ENCODE measurements at places on chromosomes 4 and X.
A peak's percentile ranks its signal among the peaks of the same experiment; 100 is the strongest.

- DNase-seq = no peak
Measured at GRCh38 chr4:165011403-165011802, 20.4 kb upstream of the TRIM60 start.

DNA sequence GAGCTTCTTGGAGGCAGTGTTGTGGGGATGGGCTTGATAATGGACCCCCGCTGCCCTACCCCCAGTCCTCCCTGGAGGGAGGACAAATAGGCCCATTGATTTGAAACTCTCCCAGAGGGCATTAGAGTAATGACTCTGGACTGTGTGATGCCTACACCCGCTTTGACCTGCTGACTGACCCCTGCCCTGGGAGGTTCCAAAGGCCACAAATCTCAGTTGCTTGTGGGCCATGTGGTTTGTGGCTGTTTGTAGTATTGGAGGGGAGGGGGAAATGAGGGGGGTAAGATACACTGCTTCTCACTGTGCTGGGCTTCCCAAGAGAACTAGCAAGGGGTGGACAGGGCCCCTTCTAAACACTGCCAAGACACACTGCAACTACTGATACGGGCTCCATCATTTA is 27.6 kb upstream of the BCORL1 start:
- DNase-seq = no peak

DNA sequence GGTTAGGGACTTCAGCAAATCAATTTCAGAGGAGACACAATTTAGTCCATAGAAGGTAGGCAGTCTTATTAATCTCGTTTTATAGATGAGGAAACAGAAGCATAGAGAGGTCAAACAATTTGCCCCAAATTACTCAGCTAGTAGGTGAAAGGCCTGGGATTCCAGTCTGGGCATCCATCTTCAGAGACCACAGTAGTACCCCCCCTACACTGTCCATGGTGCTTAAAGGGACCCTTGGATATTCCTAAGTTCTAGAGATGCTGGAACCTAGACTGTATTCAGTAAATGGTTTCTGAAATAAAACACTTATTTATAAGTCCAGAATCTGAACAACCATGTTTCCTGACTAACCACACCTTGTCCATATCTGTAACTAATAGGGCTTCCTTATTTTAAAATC is 174.8 kb downstream of the CEP135 start:
- no peak for DNase-seq

GRCh38 chrX:64188901-64189300 is 16.6 kb downstream of the AMER1 start:
- no peak for DNase-seq

DNA sequence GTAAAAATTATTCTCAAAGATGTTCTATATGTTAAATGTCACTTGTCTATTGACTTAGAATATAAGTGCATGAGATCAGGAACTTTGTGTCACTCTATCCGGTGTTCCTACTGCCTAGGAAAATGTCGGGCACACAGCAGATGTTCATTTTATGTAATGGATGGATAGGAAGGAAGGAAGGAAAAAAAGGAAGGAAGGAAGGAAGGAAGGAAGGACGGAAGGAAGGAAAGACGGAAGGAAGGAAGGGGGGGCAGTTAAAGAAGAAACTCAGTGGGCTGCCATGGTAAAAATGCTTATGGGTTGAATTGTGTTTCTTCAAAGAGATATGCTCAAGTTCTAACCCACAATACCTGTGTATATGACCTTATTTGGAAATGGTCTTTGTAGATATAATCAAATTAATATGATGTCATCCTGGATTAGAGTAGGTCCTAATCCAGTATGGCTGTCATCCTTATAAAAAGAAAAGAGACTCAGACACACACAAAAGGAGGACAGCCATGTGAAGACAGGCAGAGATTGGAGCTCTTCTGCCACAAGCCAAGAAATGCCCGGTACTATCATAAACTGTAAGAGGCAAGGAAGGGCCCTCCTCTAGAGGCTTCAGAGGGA is 86.3 kb downstream of the COL25A1 start:
- DNase-seq = no peak

GRCh38 chr4:81678801-81679200 is 207.1 kb upstream of the RASGEF1B start:
- no peak for DNase-seq

GRCh38 chr4:113049421-113050370 is at the start of gene ANK2:
Gene ANK2 (plus strand): TSS chr4:113049653. CDS start chr4:113049729, 76 bp downstream.
- DNase-seq = peak; percentile 22

GRCh38 chrX:9788911-9789310 is 2.7 kb downstream of the SHROOM2 start:
- DNase-seq = no peak

DNA sequence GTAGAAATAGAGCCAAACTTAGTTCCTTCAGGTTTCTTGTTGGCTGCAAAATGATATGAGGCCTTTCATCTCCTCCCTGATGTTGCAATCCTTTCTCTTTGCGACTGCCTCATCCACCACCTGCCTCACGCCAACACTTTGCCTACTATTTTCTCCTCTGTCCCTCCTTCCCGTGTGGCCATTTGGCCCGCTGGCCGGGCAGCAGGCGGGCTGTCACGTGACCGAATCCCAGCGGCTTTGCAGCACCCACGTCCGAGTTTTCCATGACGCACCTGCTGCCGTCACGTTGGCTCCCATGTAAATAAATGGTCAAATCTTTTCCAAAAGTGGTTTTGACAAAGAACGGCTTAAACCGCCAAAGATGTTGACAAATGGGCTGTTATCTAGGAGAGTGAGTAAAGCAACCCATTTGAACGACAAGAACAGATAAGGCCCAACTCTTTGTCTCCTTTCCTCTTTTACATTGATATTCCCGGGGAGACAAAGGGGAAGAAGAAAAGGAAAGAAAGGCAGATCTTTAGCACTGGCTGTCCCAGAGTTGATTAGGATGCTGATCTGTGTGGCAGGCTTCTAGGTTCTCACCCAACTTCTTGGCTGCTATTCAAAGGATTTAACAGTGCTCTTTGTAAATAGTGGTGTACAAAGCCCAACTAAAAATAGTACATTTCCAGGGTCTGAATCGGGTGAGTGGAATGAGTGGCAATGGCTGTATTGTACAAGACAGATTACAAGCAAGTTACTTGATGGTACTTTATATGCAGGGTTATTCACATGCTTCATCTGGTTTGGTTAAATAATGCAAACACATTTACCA is 174.2 kb upstream of the JADE1 start:
- DNase-seq = peak; percentile 37

DNA sequence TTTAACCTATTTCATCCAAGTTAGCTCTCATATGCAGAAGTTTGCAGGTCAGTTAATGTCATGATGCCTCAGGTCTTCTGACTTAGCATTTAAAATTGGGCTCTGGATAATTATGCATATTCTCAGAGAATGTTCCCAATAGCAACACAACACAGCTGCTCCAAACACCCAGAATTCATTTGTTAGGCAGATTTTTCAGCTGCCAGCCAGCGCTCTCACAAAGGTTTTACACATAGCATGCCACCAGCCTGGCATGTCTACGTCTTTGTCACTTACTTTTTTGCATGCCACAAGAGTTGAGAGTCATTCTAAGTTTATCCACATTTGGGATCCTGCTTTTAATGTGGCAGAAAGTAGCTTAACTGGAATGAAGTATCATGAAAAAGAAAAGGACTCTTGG is 84.8 kb downstream of the LIMCH1 start:
- DNase-seq = no peak

DNA sequence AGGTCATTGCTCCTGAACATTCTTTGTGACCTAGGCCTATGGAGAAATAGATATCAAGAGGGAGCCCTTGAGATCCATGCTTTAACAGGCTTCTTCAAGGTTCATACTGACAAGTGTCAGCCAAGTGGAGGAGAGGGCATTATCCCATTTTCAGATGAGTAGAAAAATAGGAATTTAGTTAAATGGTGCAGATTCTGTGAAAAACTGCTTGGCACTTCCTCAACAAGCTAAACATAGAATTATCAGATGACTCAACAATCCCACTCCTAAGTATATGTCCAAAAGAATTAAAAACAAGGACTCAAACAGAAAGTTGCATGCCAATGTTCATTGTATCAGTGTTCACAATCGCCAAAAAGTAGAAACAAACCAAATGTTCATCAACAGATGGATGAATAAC is 43.8 kb upstream of the KCNIP4 start:
- DNase-seq = no peak

GRCh38 chr4:156915221-156915620 is 56.4 kb downstream of the PDGFC start:
- DNase-seq = no peak

GRCh38 chrX:110042496-110042895 is 39.6 kb downstream of the TMEM164 start:
- DNase-seq = no peak

GRCh38 chr4:87570290-87570805 is 38.0 kb upstream of the DSPP start:
- DNase-seq = no peak

- DNase-seq = no peak
Measured at GRCh38 chr4:3461515-3462291, 1.4 kb upstream of the DOK7 start.

DNA sequence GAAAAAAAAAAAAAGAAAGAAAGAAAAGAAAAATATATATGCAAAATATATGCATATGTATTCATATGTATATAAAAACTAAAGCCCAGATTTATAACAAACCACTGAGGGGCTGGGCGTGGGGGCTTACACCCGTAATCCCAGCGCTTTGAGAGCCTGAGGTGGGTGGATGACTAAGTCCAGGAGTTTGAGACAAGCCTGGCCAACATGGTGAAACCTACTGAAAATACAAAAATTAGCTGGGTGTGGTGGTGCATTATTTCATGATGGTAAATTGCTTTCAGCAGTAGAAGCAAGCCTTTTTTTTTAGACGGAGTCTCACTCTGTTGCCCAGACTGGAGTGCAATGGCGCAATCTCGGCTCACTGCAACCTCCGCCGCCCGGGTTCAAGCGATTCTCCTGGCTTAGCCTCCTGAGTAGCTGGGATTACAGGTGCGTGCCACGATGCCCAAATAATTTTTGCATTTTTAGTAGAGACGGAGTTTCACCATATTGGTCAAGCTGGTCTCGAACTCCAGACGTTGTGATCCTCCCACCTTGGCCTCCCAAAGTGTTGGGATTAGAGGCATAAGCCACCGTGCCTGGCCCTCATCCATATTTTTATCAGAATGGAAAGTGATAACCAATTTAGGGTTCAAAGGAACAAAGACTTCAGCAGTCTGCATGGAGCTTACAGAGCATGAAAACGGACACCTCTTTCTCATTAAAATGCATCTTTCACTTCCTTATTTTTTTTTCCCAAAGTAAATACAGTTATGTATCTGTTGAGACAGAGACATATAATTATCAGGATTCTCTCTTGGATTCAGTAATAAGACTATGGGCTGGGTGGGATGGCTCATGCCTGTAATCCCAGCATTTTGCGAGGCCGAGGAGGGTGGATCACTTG is 27.7 kb upstream of the MOB1B start:
- DNase-seq = no peak

- no peak for DNase-seq
Measured at GRCh38 chrX:40320819-40321218, 223.1 kb upstream of the BCOR start.

- DNase-seq = peak; percentile 95
Measured at GRCh38 chr4:55733932-55734331, 85.7 kb upstream of the EXOC1L start.

DNA sequence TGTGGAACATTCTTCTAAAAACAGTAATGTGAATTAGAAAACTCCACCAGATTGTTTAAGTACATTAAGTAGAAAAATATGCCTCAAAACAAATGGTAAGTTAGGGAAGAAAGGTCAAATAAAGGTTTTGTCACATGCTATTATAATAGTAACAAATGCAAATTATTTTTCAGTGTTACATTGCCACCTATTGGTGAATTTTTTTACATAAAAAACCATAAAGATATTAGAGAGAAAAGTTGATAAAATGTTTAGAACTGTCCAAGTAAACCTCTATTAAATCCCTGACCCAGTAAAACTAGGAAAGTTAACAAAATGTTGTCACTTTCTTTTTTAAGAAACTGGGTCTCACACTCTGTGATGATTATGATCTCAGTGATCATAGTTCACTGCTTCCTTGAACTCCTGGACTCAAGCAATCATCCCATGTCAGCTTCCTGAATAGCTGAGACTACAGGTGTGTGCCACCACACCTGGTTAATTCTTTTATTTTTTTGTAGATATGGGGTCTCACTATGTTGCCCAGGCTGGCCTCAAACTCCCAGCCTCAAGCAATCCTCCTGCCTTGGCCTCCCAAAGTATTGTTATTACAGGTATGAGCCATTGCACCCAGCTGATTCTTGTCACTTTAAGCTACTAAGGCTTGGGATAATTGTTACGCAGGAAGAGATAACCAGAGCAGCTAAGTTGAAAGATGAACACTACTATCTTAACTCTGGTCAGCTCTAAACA is 157.6 kb downstream of the ATRX start:
- DNase-seq = no peak

GRCh38 chr4:165343353-165344191 is 16.1 kb downstream of the MSMO1 start:
- no peak for DNase-seq

DNA sequence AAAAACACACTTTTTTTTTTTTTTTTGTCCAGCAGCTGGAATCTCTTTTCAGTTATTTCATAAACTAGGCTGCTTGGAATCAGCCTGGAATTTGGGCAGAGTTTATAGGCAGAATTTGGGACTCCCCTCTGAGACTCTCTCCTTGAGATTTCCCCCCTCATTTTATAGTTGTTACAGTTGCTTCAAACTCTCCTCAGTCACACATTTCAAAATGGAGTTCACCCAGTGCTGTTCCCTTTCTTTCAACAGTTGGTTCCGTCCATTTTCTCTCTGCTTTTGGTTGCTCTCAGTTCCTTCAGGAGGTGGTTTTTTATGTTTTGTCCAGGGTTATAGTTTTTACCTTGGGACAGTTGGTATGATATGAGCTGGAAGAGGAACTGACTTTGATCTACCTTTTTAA is 27.5 kb downstream of the NSD2 start:
- no peak for DNase-seq

GRCh38 chrX:45806410-45807121 is 605.9 kb upstream of the DIPK2B start:
- DNase-seq = peak; percentile 23

- DNase-seq = peak; percentile 32
Measured at GRCh38 chr4:39699687-39700409, 1.9 kb downstream of the UBE2K start.

DNA sequence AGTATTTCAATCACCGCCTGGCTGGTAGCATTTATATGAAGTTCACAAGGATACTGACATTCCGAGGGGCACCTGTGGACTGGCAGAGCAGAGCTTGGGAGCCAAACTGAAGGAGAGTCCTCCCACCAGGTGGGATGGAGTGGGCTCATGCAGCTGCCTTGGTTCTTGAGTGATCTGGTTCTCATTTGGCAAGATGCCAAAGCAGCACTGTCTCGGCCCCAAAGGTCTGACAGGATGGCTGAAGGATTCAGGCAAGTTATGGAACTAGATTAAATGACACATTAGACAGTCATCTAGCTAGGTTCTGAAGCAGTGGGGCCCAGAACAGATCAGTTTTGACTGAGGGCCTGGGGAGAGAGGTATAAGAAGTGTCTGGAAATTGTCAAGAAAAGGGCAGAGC is 3.2 kb downstream of the FGF16 start:
- DNase-seq = no peak
